ENCODE measurements at places on chromosomes 4 and X.

DNA sequence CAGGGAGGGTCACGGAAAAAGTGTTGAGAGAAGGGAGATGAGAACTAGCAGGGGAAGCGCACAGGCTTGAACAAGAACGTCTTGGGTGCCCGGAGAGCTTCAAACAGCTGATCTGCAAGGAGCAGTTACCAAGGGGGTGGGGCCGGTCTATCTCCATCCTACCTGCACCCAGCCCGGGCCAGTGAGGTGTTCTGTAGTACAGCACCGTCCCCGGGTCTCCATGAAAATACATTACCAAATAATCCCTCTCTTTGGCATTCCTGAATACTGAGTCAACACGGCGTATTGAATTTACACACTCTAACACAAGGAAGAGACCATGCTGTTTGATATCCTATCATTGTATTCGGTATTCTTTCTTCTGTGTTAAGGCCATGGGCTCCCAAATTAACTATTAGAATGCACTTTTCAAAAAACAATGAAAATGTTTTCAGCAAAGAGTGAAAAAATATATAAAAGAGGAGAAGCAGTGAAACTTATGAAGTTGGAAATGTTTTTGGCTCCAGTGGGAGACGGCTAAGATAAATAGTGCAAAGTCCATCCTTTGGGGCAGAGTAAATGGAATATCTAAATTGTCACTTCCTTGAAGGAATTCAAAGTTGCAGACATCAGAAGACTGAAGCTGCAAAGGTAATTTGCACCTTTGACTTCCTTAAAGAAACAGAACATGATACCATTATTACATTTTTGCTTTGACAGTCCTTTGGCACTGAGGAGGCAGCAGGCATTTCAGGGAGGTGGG lies 90.3 kb downstream of the DHRSX start:
- DNase-seq = no peak

DNA sequence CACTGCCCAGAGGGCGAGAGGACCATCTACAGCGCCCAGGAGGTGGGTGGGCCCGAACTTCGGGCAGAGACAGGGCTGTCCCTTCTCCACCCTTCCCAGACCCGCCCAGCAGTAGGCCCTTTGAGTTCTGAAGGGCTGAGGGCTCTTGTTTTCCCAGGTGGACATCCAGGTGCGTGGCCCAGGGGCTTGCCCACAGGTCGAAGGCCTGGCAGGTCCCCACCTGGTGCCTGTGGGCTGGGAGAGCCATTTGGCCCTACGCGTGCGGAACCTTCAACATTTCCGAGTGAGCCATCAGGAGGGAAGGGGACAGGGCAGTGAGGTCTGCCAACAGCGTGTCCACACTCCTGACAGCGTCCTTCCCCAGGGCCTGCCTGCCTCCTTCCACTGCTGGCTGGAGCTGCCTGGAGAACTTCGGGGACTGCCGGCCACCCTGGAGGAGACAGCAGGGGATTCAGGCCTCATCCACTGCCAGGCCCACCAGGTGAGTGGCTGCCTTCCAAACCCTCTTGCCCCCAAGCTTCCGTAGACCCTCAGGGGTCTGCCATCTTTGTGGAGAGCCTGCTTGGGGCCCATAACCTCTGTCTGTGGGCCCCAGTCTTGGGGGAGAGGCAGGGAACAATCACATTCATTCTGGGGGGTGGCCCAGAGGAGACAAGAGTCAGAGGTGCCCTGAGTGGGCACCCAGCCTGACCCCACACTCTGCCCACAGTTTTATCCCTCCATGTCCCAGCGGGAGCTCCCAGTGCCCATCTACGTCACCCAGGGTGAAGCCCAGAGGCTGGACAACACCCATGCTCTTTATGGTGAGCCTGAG lies 6.8 kb downstream of the PLXNB3 start:
- no peak for DNase-seq

DNA sequence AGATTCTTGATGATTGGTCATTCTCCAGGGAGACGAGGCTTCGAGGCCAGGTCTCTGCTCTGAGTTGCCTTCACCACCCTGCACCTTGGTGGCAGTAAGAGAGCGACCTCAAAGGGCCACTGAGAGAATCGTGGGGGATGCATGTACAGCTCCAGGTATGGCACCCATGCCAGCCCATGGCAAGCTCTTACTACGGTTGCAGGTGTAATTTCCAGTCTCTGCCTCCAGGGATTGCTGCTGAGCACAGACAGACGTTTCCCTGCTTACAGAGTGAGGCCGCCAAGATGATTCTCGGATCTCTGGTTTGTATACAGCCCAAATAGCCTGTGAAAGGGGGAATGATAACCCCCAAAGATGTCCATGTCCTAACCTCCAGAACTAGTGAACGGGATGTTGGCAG lies 16.3 kb upstream of the DRD5 start:
- DNase-seq = peak; percentile 11

- DNase-seq = no peak
Measured at GRCh38 chr4:174173360-174173759, 110.1 kb downstream of the FBXO8 start.

DNA sequence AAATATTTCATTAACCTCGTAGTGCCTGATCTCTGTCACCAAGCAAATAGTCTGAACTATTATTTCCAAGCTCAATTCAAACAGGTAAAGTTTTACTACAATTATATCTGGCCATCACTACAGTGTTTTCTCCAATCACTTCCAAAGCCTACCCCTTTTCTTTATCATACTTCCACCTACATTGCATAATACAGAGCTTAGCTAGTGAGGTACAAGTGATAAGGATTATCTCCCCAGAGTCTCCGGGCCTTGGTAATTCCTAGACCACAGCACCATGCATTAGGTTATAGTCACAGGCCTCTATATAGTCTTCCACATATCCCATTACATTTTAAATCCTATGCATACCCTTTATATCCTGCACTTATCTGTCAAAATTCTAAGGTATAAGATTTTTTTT lies 154.2 kb downstream of the SNCA start:
- no peak for DNase-seq

GRCh38 chr4:162131256-162131655 lies 32.5 kb downstream of the FSTL5 start:
- no peak for DNase-seq

- DNase-seq = no peak
Measured at GRCh38 chr4:76429636-76430035, 5.4 kb upstream of the SHROOM3 start.

GRCh38 chr4:142383800-142384470 lies 462.2 kb downstream of the INPP4B start:
- DNase-seq = no peak

GRCh38 chr4:26178854-26179253 lies 142.0 kb upstream of the RBPJ start:
- DNase-seq = no peak

DNA sequence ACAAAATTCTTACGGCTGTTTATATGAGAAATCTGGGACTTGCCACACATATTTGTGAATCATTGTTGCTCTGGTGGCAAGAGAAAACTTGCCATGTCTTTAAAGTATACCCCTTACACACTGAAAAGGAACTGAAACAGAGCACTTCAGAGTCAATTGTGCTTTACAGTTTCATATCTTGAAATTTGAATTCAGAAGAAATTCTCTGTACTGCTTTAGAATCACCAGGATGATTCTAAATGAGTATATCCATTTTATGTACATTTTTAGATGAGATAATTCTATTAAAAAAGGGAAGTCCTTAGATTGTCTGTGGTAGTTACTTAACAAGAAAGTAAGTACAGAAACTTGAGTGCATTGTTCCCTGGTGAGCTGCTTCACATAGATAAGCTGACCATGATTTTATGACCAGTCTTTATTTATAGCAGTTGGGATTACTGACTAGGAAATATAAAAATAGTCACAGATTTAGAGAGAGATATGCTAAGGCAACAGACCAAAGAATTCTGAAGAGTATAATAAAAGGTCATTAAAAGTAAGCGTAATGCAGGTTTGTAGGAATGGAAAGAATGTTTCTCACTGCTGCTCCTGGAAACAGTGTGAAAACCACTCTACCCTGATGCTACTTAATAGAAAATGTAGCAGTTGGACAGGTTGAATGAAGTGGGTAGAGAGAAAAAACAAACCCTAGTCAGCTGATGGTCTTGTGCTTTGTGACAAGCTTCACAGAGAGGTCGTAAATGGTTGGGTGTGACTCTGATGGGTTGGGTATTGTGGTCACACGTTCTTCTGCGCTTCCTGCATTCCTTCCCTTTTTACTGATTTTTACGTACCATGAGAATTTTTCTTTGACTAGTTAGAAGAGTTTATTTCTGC lies 41.0 kb downstream of the FNIP2 start:
- DNase-seq = peak; percentile 95

DNA sequence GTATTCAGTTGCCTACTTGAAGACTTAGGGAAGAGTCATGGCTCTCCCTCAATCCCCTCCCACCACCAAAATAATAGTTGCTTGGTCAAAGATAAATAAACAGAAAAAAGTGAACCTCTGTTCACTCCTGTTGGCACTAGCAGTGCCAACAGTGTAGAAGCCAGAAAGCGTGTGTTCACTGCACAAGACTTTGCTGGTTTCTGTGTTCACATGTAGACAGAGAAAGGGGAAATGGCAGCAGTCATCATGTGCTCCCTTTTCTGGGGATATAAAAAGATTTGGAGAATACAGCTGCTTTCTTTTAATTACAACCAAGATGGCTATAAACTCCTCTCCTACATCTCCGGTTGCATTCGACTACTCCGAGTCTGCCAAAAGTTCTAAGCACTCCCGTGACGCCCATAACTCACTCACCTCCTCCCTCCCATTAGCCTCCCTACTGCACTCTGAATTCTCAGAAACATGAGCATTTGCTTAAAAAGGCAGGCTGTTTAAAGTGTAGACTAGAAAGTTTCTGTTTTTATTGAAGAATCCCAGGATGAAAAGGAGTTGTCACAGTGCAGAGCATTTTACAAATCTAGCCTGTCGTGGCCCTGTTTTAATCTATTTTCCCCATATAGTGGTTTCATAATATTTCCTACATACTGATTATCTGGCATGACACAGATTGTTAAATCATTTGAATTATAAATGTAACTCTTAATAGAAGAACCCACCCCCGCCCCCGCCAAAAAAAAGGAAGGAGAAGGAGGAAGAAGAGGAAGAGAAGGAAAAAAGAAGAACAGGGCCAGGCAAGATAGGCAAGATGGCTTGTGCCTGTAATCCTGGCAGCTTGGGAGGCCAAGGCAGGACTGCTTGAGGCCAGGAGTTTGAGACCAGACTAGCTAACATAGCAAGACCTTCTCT lies 16.7 kb downstream of the LGI2 start:
- DNase-seq = no peak

- DNase-seq = no peak
Measured at GRCh38 chrX:31589503-31589902, 517.7 kb upstream of the FTHL17 start.

- DNase-seq = no peak
Measured at GRCh38 chrX:150605603-150606002, 37.2 kb downstream of the MTM1 start.

DNA sequence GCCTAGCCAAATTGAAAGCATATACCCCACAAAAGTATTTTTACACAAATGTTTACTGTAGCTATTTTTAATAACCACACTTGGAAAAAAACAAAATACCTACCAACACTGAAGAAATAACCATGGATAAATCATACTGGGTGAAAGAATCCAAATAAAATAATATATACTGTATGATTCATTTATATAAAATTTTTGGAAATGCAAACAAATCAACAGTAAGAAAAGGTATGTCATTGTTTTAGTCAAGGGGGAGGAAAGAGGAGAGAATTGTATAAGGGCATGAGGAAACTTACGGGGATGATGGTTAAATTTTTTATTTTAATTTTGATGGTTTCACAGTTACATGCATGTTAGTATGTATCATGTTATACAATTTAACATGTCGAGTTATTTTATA lies 557.8 kb downstream of the TECRL start:
- DNase-seq = no peak

DNA sequence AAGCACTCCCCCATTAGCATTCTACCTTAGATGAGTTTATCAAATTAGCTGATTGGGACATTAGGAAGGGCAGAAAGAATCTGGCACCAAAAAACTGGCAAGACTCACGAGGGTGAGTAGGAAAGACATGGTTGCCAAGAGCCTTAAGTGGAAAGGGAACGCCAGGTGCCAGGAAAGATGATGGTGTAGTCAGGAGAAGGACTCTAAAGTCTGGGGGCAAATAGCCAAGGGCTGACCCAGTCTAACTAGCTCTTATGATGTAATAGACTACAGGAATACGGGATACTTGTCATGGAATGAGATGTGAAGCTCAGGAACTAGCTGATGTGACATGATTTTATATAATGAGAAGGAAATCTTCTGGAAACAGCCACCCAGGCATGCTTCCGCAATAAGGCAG lies 94.8 kb downstream of the MBNL3 start:
- no peak for DNase-seq

DNA sequence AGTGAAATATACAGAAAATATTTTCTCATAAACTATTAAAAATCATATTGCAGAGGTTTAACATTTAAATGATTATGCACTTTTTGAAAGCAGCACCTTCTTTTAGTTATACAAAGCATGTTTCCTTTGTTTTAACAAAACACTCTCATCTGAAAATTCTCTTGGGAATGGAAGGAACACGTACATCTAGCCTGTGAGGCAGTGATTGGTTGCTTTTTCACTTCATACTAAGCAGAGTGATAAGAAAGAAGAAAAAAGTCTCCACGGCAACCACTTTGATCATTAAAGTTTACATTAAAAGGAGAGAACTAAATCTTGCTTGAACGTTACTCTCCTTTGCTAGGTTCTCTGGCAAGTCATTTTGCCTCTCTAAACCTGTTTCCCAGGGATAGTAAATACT lies 41.7 kb upstream of the H2AZ1 start:
- no peak for DNase-seq

GRCh38 chr4:16884673-16885460 lies 13.6 kb downstream of the LDB2 start:
- no peak for DNase-seq

GRCh38 chr4:13597604-13598003 lies 29.9 kb downstream of the BOD1L1 start:
- DNase-seq = no peak

DNA sequence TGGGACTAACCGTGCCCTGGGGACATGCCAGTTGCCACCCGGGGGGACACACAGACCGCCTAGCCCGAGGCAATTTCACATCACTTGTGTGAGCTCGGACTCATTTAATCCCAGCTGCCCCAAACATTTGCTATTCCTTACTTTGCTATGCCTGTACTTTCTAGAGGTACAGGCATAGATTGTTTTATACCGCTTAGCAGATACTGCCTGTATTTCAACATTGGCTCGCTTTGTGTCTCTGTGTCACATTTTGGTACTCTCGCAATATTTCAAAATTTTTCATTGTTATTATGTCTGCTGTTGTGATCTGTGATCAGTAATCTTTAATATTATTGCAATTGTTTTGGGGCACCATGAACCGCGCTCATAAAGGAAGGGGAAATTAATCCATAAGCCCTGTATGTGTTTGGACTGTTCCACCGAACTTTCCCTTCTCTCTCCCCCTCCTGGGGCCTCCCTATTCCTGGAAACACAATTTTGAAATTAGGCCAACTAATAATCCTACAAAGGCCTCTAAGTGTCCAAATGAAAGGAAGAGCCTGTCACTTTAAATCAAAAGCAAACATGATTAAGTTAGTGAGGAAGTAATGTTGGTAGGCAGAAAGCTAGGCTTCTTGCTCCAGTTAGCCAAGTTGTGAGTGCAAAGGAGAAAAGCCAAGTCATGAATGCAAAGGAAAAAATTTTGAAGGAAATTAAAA lies 568 bp upstream of the CASP6 start:
- DNase-seq = peak; percentile 21

Data from astrocyte of the hippocampus (primary cell).